ENCODE measurements at places on chromosomes 5 and 9.

DNA sequence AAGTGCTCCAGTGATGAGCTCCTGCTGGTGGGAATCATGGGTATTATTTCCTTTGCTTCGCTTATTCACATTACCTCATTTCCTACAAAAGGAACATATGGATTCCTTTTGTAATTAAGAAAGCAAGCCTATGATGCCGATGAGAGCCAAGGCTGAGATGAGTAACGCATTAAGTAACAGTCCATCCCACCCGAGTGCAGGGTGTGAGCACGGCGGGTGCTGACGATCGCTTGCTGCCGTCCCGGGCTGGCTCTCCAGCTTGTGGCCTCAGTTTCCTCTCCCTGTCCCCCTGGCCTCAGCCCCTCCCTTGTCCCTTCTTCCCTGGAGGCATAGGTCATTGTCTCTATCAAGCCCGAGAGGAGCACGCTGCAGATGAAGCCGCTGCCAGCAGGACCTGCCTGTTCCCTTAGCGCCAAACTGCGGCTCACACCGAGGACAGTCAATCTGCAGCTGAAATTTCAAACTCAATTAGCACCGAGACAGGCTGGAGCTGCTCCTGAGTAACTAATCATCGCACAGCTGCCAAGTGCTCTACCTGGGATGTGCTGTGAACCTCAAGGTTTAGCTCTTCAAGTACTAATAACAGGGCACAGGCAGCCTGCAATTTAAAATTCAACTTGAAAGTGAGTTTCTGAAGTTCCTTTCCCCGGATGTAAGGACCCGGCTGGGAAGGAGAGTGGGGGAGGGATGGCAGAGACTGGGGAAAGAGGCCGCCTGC is 115.2 kb upstream of the RAPGEF1 start:
- DNase-seq = no peak

GRCh38 chr5:154562244-154562880 is 84.3 kb upstream of the HAND1 start:
- no peak for DNase-seq

- no peak for DNase-seq
These were observed 29.9 kb downstream of the SLC6A18 start for GRCh38 chr5:1255081-1255561.

GRCh38 chr5:160048131-160048530 is 39.2 kb downstream of the TTC1 start:
- DNase-seq = no peak

GRCh38 chr9:110605565-110605964 is 26.0 kb upstream of the SVEP1 start:
- no peak for DNase-seq

All from activated CD8-positive, alpha-beta memory T cell treated with anti-CD3 and anti-CD28 coated beads, Interleukin-2, amount 50 U/mL, for 48 hours (primary cell).